Dorsolateral prefrontal cortex (tissue), 122 donors: ENCODE measurements at places on chromosomes 3 and 15.

DNA sequence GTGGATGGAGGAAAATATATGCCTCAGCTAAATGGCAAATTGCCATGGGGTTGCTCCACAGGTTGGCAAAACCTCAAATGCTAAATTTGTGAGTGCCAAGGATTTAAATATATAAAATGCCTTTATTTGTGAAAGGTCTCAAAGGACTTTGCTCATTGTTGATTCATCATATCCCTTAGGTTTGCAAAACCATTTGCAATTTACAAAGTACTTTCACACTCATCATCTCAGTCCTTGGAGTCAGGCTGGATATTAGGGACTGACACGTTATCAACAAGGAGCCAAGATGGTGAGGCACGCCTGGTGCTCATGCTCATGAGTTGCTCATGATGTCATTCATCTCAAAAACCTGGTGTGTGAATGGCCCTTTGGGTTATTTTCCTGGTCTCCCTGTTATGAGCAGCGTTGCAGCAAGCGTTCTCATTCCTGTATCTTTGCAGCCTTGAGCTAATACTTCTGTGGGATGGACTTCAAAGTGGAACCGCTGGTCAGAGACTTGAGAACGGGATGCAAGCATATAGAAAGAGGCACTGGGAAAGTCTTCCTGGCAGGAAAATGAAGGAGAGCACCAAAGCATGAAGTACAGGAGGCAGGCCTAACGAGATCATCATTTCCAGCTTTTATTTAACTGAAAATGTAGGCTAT, 66.0 kb downstream of the MYO1E start:
- DNase-seq = no peak

- no peak for DNase-seq
These were observed 62.3 kb upstream of the IGF1R start for GRCh38 chr15:98586066-98586465.

DNA sequence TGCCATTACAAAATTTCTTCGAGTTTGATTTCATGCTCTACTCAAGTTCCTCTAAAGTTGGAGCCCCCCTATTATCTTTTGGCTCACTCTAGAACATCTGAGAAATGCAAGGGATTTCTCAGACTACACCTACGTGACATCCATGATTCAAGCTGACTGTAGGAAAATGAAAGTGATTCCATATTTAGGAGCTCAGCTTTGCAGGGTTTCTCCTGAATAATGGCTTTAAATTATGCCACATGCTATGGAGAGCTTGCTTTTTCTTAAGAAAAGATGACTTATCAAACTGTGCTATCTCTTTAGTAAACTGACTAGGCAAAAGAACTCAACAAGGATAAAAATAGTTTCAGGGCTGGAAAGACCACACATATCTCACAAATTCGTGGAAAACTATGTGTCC, 292.1 kb downstream of the LSAMP start:
- DNase-seq = no peak

DNA sequence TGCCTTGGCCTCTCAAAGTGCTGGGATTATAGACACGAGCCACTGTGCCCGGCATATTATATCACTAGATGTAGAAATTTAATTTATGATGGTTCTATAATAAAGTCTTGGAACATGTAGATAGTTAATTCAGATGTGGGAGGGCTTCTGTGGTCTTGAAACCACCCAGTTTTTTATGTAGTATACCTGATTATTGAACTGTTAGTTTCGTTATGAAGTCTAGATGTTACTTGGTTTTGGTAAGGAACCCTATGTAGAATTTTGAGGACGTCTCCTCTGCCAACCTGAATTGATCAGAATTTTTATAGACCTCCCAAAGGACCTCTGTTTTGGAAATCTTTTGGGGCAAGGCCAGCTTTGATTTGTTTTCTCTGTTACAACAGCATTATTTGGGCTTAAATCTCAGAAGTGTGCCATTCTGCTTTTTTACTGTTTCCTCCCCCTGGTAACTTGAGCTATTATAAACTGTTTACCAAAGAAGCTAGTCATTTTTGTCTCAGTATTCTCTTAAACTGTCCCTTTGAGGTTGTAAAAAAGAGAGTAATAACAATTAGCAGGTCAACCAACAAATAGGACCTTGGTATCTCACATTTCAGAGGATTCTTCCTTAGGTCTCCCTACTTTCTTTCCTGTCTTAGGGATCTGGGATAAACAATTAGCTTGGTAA, 20.8 kb downstream of the AKAP13 start:
- DNase-seq = no peak

DNA sequence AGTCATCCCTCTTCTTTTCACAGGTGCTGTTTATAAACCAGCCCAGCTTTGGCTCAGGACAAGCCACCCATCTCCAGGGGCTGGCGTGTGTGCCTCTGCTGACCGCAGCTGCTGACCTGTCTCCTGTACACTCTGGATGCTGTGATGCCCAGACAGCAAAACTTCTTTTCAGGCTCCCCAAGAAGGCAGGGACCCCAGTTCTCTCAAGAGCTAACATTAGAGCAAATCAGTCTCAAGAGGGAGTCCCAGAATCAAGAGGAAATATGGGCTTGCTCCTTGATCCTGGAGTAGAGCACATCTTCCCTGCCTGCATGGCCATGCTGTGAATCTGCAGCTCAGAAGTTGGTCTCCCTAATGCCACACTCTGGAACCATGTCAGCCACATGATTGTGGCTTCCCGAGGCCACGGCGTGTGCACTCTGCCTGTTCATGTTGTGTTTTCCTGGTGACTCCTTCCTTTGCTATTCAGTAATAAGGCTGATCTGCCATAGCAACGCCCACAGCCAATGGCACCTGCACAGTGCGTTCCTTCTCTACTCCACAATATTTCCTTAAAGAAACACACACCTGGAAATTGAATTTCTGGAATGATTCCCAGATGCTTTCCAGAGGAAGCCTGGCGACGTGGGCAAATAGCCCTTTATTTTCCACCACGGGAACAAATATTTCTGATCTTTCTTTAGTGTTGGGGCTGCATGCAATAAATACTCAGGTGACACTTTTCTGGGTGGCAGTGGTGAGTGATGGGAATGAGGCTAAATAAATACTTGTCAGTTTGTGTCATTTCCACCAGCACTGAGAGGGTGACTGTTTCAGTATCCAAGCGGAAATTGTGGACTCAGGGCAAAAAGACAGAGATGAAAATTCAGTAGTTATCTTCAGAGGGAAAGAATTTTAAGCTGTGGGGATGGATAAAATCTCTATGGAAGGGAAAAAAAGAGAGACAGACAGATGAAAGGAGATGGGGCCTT, 21.9 kb upstream of the THSD4 start:
- no peak for DNase-seq

GRCh38 chr3:63832395-63832794, 13.3 kb downstream of the C3orf49 start:
- no peak for DNase-seq
